Activated naive CD8-positive, alpha-beta T cell treated with anti-CD3 and anti-CD28 coated beads, Interleukin-2, amount 50 U/mL, for 24 hours (primary cell): ENCODE measurements at places on chromosomes 11 and 22.

GRCh38 chr11:14254533-14255237 is 104.3 kb downstream of the RRAS2 start:
- DNase-seq, result no peak

DNA sequence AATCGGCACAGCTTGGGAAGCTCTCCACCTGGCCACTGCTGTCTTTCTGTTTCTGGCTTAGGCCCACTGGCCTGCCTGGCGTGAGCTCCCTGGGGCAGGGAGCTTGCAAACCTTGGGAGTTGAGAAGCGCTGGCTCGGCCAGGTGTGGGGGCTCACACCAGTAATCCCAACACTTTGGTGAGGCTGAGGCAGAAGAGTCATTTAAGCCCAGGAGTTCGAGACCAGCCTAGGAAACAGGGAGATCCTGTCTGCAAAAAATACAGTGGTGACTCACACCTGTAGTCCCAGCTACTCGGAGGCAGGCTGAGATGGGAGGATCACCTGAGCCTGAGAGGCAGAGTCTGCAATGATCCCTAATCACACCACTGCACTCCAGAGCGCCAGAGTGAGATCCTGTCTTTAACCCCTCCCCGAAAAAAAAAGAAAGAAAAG is 4.0 kb downstream of the AP5B1 start:
- no peak for DNase-seq

DNA sequence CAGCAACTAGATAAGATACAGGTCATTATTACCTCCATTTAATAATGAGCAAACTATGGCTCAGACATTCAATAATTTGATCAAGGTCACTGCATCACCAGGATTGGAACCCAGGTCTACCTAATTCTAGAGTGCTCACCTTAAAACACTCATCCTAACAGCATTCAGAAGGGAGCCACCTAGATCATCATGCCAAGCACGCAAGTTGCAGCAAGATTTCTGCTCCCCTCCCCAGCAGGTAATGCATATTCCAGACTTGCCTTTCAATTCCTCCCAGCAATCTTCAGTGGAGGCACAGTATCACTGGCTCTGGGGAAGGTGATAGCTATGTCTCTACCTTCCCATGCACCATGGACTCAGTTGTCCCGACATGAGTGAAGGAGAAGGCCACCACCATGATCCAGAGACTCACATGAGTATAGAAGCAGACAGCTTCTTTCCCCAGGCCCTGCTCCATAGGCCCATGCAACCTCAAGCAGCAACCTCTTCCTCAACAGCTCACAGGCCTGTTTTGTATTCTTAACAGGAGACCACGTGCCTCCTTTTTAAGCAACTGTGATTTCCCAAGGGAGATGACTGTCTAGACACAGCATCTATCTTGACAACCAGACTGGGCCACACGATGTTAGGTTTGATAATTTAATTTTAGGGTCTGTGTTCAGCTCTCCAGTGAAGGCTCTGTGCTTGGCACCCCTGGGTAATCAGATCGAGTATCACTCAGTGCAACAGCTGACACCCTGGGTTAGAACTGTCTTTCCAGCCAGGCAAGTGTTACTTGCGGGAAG is 36.4 kb downstream of the RAB30 start:
- no peak for DNase-seq

DNA sequence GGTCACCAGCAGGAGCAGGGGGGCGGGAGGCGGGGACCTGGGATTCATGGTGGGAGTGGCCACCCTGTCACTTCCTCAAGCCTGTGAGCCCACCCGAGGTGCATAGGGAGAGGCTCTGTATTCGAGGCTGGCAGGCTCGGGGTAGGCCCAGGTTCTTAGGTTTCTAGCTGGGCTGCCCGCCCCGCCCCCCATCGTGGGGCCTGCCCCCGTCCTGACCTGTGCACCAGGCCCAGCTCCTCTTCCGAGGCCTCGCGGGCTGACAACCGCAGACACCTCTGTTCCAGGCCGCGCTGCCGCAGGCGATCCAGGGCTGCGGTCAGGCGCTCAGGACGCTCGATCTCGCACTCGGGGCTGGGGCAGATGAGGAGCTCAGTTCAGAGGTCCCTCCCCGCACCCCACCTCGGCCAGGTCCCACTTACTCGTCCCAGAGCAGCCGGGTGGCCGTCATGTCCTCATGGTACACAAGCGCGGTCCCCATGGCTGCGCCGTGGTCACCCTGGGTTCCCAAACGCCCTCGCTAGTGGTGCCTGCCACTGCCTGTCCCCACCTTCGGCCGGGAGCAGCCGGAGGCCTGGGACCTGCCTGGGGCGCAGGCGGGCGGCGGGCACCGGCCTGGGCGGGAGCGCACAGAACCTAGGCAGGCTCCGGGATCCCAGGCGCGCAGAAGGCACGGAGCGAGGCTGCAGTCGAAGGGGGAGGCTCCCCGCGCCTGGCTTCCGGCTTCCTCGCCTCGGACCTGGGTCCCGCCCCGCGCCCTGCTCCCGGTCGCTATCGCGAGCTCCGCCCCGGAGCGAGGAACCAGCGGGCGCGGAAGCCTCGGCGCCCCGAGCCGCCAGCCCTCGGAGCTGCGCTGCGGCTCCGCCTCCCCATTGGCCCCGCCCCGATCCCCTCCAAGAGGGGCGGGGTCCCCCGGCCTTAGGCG is at the start of gene HDAC10:
Gene HDAC10 (minus strand): TSS at position 711 of the 922 bp plus-strand sequence. CDS start 233 bp downstream, at position 478.
- peak; percentile 88 for DNase-seq

DNA sequence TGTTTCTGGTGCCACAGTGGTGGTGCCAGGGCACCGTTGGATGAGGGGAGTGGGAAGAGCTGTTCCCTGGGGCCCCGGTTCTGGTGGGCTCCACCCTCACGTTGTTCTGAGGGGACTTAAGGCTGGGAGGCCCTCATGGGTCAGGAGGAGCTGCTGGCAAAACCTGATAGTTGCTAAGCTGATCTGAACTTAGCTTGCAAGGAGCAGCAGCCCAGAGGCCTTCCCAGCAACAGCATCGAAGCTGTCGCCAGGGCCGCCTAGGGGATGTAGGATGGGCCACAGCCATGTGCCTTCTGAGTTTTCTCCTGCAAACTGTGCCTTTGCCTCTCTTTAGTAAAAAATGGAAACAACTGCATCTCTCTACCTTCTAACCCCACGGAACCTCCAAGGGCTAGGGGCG is 240.2 kb downstream of the TBC1D22A start:
- no peak for DNase-seq

GRCh38 chr11:447923-448731 is 2.0 kb upstream of the PTDSS2 start:
- peak; percentile 98 for DNase-seq

DNA sequence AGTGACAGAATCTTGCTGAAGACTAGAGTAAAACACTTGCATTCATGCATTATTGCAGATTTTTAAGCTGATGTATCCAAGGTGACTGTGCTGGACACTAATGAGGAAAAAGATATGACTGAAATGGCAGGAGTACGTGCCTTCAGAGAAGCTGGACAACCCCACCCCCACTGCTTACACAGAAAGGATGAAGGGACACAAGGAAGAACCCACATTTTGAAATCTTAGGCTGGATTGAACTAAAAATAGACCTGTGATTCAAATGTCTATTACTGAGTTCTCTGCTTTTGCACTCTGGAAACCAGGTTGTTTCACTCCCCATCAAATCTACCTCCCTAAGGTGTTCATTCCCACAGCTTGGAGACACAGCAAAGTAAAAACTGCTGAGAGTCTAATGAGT is 117.1 kb downstream of the KCNC1 start:
- no peak for DNase-seq
